ENCODE measurements at places on chromosomes 1 and 21.

- no peak for DNase-seq
Observed at GRCh38 chr1:187129132-187129531, 300.4 kb downstream of the PLA2G4A start.

- DNase-seq: no peak
Observed at GRCh38 chr1:76782809-76783208, 84.5 kb upstream of the ST6GALNAC5 start.

DNA sequence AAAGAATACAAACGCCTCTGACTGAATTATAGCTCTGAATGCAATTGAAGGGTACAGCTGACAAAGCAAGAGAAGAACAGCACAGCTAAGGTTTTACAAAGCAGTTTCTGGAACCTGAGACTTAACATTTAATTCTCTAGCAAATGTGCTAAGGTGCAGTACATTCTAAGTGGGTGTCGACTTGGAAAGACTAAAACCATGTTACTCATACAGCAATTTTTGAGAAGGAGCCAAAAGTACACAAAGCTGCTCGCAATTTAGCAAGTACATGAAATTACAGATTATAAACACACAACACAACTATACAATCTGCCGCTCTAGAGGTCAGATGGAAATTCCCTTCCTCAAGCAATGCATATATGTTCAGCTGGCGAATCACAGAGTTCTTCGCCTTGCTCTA, 121.9 kb downstream of the TIAM1 start:
- no peak for DNase-seq

- DNase-seq: no peak
Observed at GRCh38 chr1:196660852-196661251, 9.0 kb downstream of the CFH start.

GRCh38 chr1:119978018-119978505, 81.7 kb upstream of the ADAM30 start:
- DNase-seq: no peak

DNA sequence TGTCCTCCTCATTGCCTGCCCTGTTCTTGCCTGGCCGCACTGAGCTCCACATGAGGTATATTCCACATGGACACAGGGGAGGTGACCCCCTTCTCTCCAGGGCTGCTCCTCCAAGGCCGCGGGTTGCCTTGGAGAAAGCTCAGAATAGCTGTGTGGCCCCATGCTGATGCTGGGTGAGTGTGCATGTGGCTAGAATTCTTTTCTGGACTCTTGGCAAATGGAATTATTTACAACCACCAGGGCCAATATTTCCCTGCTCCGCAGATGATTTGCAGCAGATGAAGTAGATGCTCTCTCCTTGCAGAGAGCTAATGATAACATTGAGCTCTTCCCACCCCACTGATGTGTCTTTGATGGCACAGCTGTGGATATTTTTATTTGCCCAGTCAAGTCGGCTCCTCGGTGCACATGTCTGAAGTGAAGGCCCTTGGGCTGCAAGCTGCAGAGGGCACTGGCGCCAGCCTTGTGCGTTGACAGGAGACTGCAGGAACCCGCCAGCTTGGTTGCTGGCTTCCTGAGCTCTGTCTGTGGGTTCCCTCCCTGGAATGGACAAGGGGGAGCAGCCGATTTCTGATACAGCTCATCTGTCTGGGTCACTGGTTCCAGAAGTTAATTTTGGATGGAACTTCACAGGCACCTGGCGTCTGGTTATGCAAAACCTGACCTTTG, 404.7 kb upstream of the VAMP3 start:
- DNase-seq: no peak

- peak; percentile 78 for DNase-seq
Observed at GRCh38 chr1:29259802-29260441, 23.6 kb downstream of the PTPRU start.

- DNase-seq: no peak
Observed at GRCh38 chr1:197144570-197145325, 1.7 kb downstream of the ASPM start.

DNA sequence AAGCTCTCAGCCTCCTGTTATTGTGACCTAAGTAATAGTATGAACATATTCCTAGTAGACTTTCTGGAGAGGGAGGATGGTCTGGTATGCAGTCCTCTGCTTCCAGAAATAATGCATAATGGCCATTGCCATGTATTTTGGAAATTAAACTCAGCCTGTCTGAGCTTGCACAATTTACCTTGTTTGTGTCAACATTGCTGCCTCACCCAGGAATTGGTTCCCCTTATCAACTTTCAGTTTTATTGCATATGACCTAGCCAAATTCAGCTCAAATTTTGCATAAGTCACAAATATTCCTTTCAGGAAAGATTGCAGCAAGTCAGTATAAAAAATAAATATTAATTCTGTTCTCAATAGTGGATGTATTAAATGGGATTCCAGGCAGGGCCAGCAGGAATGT, 101.9 kb upstream of the SLC5A9 start:
- no peak for DNase-seq

DNA sequence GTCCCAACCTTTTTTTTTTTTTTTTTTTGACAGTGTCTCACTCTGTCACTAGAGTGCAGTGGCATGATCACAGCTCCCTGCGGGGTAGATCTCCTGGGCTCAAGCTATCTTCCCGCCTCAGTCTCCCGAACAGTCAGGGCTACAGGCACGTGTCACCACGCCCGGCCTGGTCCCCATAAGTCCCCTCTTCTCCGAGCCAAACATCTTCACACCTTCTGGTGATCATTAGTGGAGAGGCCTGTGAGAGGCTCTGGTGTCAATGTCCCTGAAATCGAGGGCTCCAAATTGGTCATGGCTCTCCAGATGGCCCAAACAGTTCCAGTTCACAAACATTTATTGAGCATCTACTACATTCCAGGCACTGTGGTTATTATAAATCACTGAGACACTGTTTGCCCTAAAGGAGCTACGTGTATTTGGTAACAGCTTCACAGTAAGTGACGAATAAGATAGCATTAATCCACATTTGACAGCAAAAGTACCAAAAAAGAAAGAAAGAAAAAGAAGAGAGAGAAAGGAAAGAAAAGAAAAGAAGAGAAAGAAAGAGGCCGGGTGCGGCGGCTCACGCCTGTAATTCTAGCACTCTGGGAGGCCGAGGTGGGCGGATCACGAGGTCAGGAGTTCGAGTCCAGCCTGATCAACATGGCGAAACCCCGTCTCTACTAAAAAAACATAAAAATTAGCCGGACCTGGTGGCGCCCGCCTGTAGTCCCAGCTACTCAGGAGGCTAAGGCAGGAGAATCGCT, 867 bp upstream of the TIMM17A start:
- DNase-seq: no peak

- DNase-seq: no peak
Observed at GRCh38 chr1:222329493-222330045, 218.3 kb downstream of the HHIPL2 start.

- DNase-seq: no peak
Observed at GRCh38 chr1:227240983-227241382, 77.3 kb downstream of the CDC42BPA start.

DNA sequence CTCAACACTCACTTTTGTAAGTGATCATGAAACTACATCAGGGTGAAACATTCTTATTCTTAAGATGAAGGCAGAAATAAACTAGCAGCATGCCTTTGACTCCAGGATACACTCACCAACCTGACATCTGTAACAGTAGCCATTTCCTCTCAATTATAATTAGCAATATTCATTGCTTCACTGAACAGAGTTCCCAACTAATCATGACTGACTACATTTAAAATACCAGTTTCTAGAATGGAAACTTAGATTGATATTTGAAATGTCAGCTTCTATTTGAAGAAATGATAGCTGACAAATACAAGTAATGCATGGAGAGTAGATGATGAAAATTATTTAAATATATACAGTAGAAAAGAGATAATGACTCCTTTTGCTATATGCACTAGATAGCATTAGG, 1023.8 kb downstream of the MRPL39 start:
- no peak for DNase-seq

DNA sequence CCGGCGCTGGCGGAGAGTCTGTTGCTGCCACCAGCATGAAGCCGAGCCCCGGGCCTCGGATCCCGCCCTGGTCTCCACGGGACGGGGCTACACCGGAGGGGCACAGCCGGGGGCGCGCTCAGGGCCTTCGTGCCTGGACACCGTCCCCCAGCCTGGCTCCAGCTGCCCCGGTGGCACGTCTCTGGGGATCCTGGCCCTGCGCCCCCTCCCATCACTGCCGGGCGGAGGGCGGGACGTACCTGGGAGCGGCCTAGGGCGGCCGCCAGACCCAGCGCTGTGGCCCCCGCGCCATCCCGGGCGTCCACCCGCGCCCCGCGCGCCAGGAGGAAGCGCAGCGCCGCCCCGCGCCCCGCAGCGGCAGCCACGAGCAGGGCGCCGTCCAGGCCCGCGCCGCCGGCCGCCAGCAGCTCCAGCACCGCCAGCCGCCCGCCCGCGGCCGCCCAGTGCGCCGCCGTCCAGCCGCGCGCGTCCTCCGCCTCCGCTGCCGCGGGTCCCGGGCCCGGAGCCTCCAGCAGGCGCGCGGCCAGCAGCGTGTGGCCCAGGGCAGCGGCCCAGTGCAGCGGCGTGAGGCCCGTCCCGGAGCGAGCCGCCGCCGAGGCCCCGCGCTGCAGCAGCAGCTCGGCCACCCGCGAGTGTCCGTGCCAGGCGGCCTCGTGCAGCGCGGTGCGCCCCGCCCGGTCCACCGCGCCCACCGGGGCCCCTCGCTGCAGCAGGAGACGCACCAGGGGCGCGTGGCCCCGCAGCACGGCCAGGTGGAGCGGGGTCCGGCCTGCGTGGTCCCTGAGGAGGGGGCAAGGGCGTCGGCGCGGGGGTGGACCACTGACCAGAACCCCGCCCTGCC, 1.0 kb downstream of the ANKRD65 start:
- no peak for DNase-seq

GRCh38 chr1:18602533-18603211, 28.0 kb upstream of the PAX7 start:
- no peak for DNase-seq

- peak; percentile 92 for DNase-seq
Observed at GRCh38 chr1:151992303-151993083, 1.2 kb downstream of the S100A10 start.

DNA sequence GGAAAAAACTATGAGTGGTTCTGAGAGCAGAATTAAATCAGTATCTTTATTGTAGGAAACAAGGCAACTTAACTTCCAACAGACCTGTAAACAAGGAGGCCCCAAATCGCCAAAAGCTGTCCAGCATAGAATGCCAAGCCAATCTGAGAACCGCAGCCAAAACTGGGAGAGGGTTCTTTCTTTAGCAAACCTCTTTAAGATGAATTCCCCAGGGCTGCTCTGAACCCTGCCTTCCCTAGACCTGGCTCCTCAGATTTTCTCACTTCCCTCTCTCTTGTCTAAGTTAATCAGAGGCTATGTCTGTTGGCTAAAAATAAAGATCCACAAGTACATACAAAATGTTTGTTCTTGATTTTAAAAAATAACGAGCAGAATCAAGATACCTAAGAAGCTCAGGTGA, 141.4 kb downstream of the SMYD3 start:
- no peak for DNase-seq

- no peak for DNase-seq
Observed at GRCh38 chr1:30879126-30879786, 29.3 kb downstream of the SDC3 start.

GRCh38 chr1:48920851-48921250, 144.2 kb upstream of the BEND5 start:
- no peak for DNase-seq

- no peak for DNase-seq
Observed at GRCh38 chr1:88529581-88529980, 154.5 kb upstream of the PKN2 start.

- no peak for DNase-seq
Observed at GRCh38 chr1:115275216-115275615, 62.8 kb downstream of the NGF start.

DNA sequence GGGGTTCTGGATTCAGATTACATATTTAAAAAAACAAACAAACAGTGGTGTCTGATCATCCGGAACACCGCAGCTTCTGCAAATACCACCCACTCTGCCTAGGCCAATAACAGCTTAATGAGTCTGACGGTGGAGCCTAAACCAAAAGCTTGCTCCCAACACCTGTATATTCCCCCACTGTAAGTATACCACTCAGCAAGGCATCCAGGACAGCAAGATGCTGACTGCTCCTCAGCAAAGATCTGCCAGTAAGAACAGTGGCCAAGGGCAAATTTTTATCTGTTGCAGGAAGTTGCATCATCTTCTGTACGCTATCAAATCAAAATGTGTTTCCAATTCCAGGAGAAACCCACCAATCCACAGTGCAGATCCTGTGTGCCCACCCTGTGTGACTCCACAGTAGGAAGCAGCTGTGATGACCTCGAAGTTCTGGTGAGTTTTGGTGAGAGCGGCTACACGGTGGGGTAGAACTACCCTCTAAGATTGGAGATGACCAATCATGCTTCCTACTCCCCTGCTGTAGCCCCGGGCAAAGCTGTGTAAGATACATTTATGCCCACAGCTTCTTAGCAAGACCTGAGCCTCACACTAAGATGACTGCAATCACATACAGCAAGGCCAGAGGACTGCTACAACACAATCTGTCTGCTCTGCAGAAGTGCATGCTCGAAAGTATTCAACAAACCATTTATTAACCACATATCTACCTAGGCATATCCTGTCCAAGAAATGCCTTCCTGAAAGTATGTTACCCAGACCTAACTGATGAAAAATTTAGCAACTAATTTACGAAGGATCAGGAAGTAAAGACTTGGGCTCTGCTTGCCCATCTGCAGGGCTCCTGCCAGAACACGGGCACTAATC, 30.5 kb downstream of the SIPA1L2 start:
- no peak for DNase-seq

- no peak for DNase-seq
Observed at GRCh38 chr1:212133319-212133718, 97.8 kb downstream of the DTL start.

GRCh38 chr1:15723631-15724246, 12.3 kb upstream of the SLC25A34 start:
- no peak for DNase-seq

DNA sequence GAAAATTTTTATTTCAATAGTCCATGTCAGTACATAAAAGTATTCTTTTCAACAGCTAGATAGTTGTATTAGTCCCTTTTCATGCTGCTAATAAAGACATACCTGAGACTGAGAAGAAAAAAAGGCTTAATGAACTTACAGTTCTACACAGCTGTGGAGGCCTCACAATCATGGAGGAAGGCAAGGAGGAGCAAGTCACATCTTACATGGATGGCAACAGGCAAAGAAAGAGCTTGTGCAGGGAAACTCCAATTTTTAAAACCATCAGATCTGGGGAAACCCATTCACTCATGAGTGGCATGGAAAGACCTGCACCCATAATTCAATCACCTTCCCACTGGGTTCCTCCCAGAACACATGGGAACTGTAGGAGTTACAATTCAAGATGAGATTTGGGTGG, 50.7 kb downstream of the PTGFR start:
- DNase-seq: no peak

GRCh38 chr1:183029591-183030000, 6.4 kb downstream of the LAMC1 start:
- DNase-seq: no peak
